ENCODE measurements at places on chromosomes 6 and 20.

GRCh38 chr6:305371-306206 lies 13.3 kb downstream of the DUSP22 start:
- DNase-seq: no peak

DNA sequence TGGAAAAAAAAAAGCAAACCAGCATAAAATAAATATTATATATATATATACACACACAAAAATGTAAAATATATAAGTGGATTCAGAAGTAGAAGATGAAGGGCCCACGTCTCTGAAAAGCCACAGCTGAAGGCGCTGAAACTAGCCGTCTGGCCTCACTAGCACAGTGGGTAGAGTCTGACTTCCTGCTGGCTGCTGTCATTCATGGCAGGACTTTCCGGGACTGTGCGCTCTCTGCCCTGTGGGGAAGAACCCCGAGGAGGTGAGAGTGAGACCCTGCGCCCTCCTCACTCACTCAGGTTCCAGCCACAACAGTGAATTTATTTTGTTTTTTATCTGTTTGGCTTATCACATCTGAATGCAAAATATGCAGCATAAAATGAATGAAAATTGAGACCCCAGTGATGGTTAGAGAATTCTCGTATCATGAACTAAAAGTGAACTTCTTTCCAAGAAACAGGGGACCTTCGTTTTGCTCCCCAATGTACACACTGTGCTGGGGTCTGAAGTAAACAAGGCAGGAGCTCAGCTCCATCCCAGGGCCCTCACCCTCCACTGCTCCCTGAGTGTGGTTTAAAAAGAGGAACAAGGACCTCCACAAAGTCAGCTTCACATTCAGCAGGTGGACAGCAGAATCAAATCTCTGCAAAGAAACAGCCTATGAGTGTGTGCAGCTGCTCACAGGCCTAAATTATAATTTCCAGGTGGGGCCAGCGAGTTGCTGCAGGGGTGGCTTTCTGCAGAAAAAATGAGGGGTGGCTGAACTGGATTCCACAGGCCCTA lies 1.3 kb upstream of the RAMACL start:
- DNase-seq: no peak

GRCh38 chr6:148200781-148201180 lies 141.9 kb upstream of the SASH1 start:
- no peak for DNase-seq

DNA sequence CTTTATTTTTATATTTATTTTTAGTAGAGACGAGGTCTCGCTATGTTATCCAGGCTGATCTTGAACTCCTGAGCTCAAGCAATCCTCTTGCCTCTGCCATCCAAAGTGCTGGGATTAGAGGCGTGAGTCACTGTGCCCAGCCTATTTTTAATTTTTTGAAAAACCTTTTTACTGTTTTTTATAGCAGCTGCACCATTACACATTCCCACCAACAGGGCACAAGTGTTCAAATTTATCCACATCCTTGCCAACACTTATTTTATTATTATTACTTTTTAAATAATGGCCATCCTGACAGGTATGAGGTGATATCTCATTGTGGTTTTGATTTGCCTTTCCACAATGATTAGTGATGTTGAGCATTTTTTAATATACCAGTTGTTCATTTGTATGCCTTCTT lies 42.5 kb downstream of the PACSIN1 start:
- no peak for DNase-seq
